ENCODE measurements at places on chromosomes 6 and 20.

GRCh38 chr20:44908987-44909871, 631 bp upstream of the PABPC1L start:
- DNase-seq = no peak

- DNase-seq = no peak
Measured at GRCh38 chr6:30020626-30021025, 40.4 kb upstream of the POLR1H start.

DNA sequence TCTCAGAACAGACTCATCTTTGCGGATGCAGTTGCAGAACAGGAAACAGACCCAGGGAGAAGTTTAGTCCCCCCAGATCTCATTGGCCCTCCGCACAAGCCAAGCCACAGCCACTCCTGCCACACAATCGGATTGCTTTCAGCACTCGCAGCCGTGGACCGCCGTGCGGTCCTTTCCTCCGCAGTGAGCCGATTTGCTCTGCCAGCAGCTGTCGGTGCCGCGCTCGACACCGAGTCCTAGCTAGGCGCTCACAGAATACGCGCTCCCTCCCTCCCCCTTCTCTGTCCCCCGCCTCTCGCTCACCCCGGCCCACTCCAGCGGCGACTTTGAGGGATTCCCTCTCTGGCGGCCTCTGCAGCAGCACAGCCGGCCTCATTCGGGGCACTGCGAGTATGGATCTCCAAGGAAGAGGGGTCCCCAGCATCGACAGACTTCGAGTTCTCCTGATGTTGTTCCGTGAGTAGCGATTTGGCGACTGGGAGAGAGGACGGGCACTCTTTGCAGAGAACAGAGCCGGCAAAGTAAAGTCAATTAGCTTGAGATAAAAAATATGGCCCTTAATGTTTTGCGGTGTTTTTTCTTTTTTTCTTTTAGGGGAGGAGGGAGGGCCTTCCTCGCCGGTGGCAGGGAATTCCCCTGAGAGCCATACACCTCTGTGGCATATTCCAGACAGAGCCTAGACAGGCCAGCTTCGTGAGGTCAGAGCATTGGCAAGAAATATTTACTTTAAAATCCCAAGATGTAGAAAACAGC, at the start of gene LAMP5:
TSS of gene LAMP5 (plus strand) at position 130 of the 753 bp plus-strand sequence. CDS start at position 393, 263 bp downstream.
- no peak for DNase-seq

- DNase-seq = peak; percentile 73
Measured at GRCh38 chr20:31698803-31699718, 23.6 kb downstream of the BCL2L1 start.

- DNase-seq = no peak
Measured at GRCh38 chr6:26309731-26310142, 55.3 kb upstream of the BTN3A2 start.

DNA sequence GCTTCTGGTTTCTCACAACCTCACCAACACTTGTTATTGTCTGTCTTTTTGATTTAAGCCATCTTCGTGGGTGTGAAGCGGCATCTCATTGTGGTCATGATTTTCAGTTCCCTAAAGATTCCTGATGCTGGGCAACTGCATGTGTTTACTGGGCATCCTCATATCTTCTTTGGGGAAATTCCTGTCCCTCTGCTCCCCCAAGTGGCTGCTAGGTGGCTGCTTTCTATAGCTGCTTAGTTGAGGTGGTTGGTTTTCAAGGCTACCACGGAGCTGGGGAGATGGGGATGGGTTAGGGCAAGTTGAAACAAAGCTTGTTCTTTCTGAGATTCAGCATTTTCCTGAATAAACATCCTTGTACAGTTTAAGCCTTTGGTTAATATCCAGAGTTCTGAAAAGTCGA, 403.9 kb upstream of the SULF2 start:
- DNase-seq = peak; percentile 38

DNA sequence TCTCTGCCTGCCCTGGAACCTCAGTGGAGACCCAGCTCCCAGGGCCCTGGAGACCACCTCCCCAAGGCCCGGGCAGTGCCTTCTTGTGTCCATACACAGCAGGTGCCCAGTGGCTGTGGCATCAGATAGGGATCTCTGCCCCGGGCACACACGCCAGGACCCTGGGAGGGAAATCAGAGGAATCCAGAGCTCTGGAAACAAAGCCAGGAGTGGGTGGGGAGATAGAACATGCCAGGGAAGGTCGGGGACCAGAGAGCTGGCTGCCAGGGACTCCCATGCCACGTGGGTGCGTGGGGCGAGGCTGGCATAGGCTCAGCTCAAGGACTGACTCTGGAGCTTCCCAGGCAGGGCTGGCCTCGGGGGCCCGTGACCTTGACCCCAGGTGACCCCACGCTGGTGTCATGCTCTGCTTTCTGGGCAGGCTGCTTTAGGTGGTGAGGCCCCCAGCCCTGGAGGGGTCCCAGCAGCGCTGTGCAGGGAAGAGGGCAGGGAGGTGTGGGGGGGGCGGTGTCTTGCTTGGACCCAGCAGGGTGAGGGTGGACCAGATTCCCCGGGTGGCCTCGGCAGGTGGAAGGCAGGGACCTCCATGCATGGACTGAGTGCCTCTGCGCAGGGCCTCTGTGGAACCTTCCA, 17.6 kb upstream of the GATA5 start:
- DNase-seq = no peak

DNA sequence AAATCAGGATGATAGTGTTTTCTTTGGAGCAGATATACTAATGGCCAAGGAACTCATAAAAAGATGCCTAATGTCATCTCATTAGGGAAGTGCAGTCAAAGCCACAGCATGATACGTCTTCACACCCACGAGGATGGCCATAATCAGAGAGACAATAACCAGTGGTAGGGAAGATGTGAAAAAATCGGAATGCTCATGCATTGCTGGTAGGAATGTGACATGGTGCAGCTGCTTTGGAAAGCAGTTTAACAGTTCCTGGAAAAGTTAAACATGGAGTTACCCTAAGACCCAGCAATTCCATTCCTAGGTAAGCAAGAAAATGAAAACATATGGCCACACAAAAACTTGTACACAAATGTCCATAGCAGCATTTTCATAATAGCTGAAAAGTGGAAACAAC, 29.9 kb downstream of the BCAS1 start:
- no peak for DNase-seq

DNA sequence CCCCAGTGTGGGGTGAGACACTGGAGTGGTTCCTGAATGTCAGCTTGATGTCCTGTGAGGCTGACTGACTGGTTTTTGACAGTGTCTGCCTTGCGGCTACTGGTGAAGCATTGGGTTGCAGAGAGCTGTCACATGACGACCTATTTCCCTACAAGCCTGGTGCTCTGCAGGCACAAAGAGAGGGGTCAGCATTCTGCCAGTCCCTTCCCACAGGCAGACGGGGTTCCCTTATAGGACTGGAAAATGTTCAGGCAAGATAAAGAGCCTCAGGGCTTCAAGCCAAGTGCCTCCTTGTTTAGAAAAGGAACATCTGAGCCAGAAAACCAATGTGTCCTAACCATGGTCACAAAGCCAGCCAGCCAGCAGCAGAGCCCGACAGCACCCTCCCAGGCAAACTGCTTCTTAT, 11.0 kb downstream of the LY86 start:
- no peak for DNase-seq

DNA sequence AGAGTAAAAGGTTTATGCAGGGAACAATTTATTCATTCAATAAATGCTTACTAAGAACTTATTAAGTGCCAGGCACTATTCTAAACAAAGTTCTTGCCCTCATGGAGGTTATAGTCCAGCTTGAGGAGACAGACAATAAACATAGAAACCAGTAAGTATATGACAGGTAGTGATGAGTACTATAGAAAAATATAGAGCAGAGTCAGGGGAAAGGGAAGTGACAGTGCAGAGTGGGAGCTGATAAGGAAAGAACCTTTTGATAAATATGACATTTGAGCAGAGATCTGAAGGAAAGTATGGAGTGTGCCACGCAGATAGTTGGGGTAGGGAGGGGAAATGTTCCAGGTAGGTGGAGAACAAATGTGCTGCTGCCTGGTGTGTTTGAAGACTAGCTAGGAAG, 12.1 kb downstream of the ACSS2 start:
- no peak for DNase-seq

DNA sequence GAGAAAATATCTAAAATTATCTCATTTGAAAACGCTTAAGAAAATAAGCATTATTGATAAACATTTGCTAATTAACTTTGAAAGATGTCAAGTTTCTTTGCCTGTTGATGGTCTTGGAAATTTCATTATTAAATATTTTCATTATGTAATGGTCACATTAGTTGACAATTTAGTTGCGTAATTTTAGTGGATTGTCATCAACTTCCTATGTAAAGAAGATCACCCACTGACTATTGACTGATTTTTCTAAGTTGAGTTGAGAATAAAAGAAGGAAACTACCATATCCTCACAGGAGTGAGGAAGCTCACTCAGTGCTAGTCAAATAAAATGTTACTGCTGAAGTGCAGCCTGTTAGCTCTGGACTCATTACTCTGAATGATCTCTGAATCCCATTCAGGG, 79.9 kb upstream of the LY86 start:
- no peak for DNase-seq

DNA sequence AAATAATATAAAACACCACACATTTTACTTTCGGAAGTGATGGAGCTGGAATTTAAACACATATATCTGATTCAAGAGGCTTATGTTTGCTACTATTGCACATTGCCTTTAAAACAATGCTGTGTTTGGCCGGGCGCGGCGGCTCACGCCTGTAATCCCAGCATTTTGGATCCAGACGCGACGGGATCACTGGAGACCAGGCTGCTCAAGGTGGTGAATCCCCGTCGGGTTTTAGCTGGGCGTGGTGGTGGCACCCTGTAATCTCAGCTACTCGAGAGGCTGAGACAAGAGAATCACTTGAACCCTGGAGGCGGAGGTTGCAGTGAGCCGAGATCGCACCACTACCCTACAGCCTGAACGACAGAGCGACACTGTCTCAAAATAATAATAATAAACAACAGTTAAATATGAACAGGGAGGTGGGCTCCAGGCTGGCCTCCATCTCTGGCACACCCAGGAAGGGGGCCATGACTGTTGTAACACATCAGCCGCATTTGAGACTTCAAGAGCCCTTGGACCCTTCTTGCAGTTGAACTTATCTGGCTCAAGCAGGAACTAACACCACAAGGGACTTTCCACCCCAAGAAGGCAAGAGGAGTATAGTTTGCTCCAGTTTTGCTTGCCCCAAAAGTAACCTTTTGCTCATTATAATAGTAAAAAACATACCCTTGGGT, 127.1 kb upstream of the ZNF184 start:
- no peak for DNase-seq

GRCh38 chr6:167345348-167345747, 20.5 kb downstream of the TTLL2 start:
- no peak for DNase-seq

DNA sequence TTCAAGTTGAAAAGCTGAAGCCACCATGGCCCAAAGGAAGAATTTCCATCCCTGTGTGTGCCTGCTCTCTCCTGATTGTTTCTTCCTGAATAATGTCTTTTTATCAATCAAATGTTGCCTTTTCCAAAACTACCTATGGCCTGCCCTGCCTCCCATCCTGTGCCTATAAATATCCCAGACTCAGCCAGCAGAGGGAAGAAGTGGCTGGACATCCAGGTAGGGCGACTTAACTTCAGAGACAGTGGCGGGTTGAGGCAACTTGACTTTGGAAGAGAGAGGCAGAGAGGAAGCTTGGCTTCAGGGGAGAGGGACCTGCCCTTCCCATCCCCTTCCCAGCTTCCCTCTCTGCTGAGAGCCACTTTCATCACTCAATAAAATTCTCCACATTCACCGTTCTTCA, 133.0 kb downstream of the LCA5 start:
- no peak for DNase-seq

DNA sequence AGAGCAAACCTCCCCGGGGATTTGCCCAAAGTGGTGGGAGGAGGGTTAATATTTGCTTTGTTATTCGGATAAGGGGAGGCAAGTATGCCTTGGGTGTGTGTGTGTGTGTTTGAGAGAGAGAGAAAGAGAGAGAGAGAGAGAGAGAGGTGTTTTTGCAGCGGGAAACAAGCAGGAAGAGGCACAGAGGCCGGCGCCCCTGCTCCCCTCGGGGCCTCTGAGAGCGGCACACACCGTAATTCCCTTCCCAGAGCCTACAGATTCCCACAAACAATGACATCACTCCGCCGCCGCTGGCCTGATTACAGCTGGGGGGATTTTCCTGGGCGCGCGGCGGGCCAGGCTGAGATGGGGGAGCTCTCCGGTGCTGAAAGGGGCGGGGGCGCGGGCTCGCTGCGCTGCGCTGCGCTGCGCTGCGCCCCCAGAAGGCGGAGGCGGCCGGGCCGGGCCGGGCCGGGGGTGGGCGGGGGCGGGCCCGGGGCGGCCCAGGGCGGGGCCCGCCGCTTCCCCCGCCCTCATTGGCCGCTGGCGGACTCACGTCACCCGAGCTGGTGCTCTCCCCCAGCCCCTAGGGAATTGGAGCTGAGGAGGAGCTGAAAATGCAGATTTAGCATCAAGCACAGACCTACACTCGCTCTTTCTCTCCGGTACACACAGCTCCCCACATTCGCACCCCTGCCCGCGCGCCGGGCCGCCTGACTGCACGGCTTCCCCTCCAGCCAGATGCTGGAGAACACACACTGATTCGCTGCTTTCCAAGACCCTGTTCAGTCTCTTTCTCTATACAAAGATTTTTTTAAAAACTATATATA, at the start of gene PCSK2:
TSS of gene PCSK2 (plus strand) at position 631 of the 809 bp plus-strand sequence. CDS start 266 bp downstream, outside the sequence.
- DNase-seq = peak; percentile 13

- no peak for DNase-seq
Measured at GRCh38 chr20:10708351-10709185, 34.8 kb upstream of the JAG1 start.

DNA sequence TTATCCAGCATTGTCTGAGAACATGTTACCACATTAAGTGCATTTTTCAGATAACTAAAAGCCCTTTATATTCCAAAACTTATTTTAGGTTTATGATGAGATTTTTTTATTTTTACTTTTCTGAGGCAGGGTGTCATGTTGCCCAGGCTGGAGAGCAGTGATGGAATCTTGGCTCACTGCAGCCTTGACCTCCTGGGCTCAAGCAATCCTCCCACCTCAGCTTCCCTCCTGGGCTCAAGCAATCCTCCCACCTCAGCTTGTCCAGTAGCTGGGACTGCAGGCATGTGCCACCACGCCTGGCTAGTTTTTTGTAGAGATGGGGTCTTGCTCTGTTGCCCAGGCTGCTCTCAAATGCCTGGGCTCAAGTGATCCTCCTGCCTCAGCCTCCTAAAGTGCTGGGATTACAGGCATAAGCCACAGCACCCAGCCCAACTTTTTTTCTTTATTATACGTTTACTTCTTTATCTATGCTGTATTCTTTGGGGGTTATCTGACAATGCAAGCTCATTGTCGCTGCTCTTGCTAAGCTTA, 6.2 kb downstream of the DYNLT1 start:
- DNase-seq = no peak

DNA sequence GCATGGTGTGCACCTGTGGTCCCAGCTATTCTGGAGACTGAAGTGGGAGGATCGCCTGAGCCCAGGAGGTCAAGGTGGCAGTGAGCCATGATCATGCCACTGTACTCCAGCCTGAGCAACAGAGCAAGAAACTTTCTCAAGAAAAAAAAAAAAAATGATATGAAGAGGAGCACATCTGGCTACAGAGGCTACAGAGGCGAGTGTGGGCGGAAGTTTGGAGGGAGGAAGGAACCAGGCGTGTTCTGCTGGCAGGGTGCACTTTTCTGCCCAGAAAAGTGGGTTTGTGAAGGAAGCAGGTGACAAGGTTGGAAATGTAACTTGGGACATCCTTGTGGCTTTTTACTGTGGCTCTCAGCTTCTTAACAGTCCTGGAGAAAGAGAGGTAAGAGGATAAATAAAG, 96.7 kb downstream of the SNX5 start:
- no peak for DNase-seq

- no peak for DNase-seq
Measured at GRCh38 chr6:53912661-53913060, 117.9 kb downstream of the LRRC1 start.

GRCh38 chr20:58109918-58110635, 118.4 kb downstream of the ANKRD60 start:
- no peak for DNase-seq

Measured in GM10248 (cell line).